ENCODE measurements at places on chromosomes 2 and 18. TPM values are rescaled to one million over a fixed set of nuclear protein-coding genes. Genes with fewer than 3 reads are reported as not detected.
A peak's percentile ranks its signal among the peaks of the same experiment; 100 is the strongest.

- no peak overlapping the region for H3K27ac ChIP-seq
- no peaks in the 10 kb centered on the region for H3K27me3 ChIP-seq
- H3K4me1 ChIP-seq, result no peaks in the 10 kb centered on the region
- no peaks in the 10 kb centered on the region for H3K36me3 ChIP-seq
- DNase-seq, result no peak
- H3K4me3 ChIP-seq, result no peak overlapping the region
Measured at GRCh38 chr18:23209031-23209430, 73.7 kb downstream of the CABLES1 start.

- H3K36me3 ChIP-seq, result no peaks in the 10 kb centered on the region
- H3K27me3 ChIP-seq, result no peaks in the 10 kb centered on the region
- no peak overlapping the region for H3K27ac ChIP-seq
- no peak for DNase-seq
- H3K4me1 ChIP-seq, result no peaks in the 10 kb centered on the region
- no peak overlapping the region for H3K4me3 ChIP-seq
Measured at GRCh38 chr2:166881177-166881576, 7.1 kb upstream of the XIRP2 start.

IL1RL1 gene
- total RNA-seq, result 65.3 TPM

GRCh38 chr2:187509667-187510417 is 44.4 kb downstream of the TFPI start:
- H3K36me3 ChIP-seq, result no peaks in the 10 kb centered on the region
- DNase-seq, result no peak
- no peak overlapping the region for H3K4me3 ChIP-seq
- no peaks in the 10 kb centered on the region for H3K27me3 ChIP-seq
- no peaks in the 10 kb centered on the region for H3K4me1 ChIP-seq

GRCh38 chr2:181074457-181074856 is 94.1 kb downstream of the UBE2E3 start:
- no peak overlapping the region for H3K27ac ChIP-seq
- no peaks in the 10 kb centered on the region for H3K36me3 ChIP-seq
- no peak for DNase-seq
- H3K4me3 ChIP-seq, result no peak overlapping the region

COL3A1 gene
- 86.4 TPM for total RNA-seq

DNA sequence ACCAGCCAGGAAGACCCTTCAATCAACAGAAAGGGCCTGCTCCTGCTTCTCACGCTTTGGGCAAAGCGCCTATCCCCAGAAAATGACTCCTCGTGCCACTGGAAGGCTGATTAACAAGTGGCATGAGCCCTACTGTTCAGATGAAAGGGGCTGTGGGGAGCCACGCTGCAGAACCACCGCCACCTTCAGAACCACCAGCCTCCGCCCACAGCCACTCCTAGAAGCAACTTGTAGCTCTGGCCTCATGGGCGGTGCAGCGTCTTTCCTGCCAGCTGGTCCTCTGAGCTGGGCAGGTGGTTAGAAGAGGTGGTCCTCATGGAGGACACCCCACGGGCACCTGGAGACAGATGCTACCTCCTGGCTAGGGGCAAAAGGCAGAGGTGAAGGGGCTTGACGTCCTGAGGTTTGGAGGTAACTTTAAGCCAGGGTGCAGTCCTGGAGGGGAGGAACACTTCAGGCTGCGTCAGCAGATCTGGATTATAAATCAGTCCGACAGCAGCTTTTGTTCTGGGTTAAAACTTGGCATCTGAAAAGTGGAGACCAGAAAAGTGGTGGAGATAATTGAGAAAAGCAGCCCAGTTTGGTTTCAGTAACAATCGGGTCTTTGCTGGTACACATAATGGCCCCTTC is 861 bp upstream of the SEMA4C start:
- H3K27me3 ChIP-seq, result no peaks in the 10 kb centered on the region
- H3K4me3 ChIP-seq, result peak overlapping the region; percentile 98
- H3K4me1 ChIP-seq, result peaks cover 69% of the 10 kb centered on the region
- H3K36me3 ChIP-seq, result peaks cover 12% of the 10 kb centered on the region

- H3K4me1 ChIP-seq, result peaks cover 53% of the 10 kb centered on the region
- no peaks in the 10 kb centered on the region for H3K27me3 ChIP-seq
- peak overlapping the region; percentile 83 for H3K27ac ChIP-seq
- H3K4me3 ChIP-seq, result no peak overlapping the region
- no peaks in the 10 kb centered on the region for H3K36me3 ChIP-seq
Measured at GRCh38 chr2:55097461-55098410, 47.5 kb upstream of the RTN4 start.

GRCh38 chr2:101829429-101829828 is 131.9 kb downstream of the MAP4K4 start:
- H3K4me3 ChIP-seq, result no peak overlapping the region
- DNase-seq, result no peak
- H3K36me3 ChIP-seq, result peaks cover 5% of the 10 kb centered on the region
- peak overlapping the region; percentile 75 for H3K27ac ChIP-seq
- no peaks in the 10 kb centered on the region for H3K4me1 ChIP-seq

DNA sequence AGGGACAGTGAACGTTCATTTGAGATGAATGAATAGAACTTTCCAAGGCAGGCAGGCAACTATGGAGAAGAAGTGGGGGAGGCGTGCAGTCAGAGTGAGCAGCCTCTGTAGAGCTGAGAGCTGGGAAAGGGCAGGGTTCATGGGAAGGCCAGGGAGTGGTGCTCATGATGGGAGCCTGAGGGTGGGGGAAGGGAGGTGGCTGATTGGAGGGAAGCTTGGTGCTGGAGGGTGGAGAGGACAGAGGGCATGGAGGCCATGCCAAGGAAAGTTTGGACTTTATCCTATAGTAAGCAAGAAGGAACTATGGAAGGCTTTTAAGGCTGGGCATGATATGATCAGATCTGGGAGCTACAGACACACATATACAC is 47.6 kb upstream of the LGALSL start:
- H3K4me1 ChIP-seq, result peaks cover 43% of the 10 kb centered on the region
- H3K27me3 ChIP-seq, result no peaks in the 10 kb centered on the region
- H3K36me3 ChIP-seq, result no peaks in the 10 kb centered on the region
- H3K27ac ChIP-seq, result peak overlapping the region; percentile 4

GRCh38 chr2:221075203-221075602 is 496.9 kb downstream of the EPHA4 start:
- peak overlapping the region; percentile 85 for H3K27ac ChIP-seq
- H3K36me3 ChIP-seq, result no peaks in the 10 kb centered on the region
- peaks cover 3% of the 10 kb centered on the region for H3K4me1 ChIP-seq
- no peak for DNase-seq
- no peaks in the 10 kb centered on the region for H3K27me3 ChIP-seq

GRCh38 chr2:217090024-217090473 is 230.2 kb upstream of the TNP1 start:
- no peak overlapping the region for H3K27ac ChIP-seq
- H3K4me1 ChIP-seq, result no peaks in the 10 kb centered on the region
- H3K36me3 ChIP-seq, result no peaks in the 10 kb centered on the region

ATP6V1C2 gene
- 0.44 TPM for total RNA-seq

- no peak for DNase-seq
- H3K36me3 ChIP-seq, result no peaks in the 10 kb centered on the region
Measured at GRCh38 chr2:54901224-54901986, 148.8 kb downstream of the RTN4 start.

GRCh38 chr2:19900931-19901441 is 797 bp downstream of the TTC32 start:
- H3K36me3 ChIP-seq, result no peaks in the 10 kb centered on the region
- no peaks in the 10 kb centered on the region for H3K27me3 ChIP-seq
- peak overlapping the region; percentile 88 for H3K4me3 ChIP-seq
- peaks cover 48% of the 10 kb centered on the region for H3K4me1 ChIP-seq

- no peak overlapping the region for H3K27ac ChIP-seq
- peaks cover 12% of the 10 kb centered on the region for H3K36me3 ChIP-seq
- DNase-seq, result no peak
- H3K4me1 ChIP-seq, result no peaks in the 10 kb centered on the region
- no peak overlapping the region for H3K4me3 ChIP-seq
Measured at GRCh38 chr18:76353500-76353899, 141.5 kb downstream of the ZNF516 start.

EFR3B gene
- total RNA-seq, result 2.6 TPM

DNA sequence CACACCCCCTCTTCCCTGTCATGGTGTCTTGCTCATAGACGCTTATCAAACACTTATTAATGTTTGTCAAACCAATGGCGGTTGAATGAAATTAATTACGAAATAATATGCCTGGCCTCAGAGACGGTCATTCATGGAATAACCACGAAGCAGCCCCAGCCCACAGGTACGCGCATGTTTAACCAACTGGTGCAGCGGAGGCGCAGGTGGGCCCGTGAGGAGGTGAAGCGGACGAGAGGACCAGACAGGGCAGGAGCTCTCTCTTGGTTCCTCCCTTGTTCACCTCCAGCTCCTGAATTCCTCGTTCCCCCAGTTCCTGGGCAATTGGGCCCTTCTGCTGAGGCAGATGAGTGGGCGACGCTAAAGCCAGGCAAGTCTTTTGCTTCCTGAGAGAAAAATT is 169.8 kb downstream of the TNS1 start:
- H3K36me3 ChIP-seq, result peaks cover 84% of the 10 kb centered on the region
- no peaks in the 10 kb centered on the region for H3K27me3 ChIP-seq
- H3K4me1 ChIP-seq, result peaks cover 99% of the 10 kb centered on the region
- H3K4me3 ChIP-seq, result no peak overlapping the region

- H3K27me3 ChIP-seq, result no peaks in the 10 kb centered on the region
- H3K4me1 ChIP-seq, result no peaks in the 10 kb centered on the region
- H3K4me3 ChIP-seq, result peak overlapping the region; percentile 49
- H3K36me3 ChIP-seq, result peaks cover 11% of the 10 kb centered on the region
- H3K27ac ChIP-seq, result peak overlapping the region; percentile 37
- DNase-seq, result no peak
Measured at GRCh38 chr18:13641551-13642439, 84.6 kb downstream of the FAM210A start.

GRCh38 chr2:18849841-18850578 is 260.6 kb upstream of the NT5C1B start:
- no peak overlapping the region for H3K27ac ChIP-seq
- no peak for DNase-seq
- peaks cover 16% of the 10 kb centered on the region for H3K4me1 ChIP-seq
- no peaks in the 10 kb centered on the region for H3K36me3 ChIP-seq

DNA sequence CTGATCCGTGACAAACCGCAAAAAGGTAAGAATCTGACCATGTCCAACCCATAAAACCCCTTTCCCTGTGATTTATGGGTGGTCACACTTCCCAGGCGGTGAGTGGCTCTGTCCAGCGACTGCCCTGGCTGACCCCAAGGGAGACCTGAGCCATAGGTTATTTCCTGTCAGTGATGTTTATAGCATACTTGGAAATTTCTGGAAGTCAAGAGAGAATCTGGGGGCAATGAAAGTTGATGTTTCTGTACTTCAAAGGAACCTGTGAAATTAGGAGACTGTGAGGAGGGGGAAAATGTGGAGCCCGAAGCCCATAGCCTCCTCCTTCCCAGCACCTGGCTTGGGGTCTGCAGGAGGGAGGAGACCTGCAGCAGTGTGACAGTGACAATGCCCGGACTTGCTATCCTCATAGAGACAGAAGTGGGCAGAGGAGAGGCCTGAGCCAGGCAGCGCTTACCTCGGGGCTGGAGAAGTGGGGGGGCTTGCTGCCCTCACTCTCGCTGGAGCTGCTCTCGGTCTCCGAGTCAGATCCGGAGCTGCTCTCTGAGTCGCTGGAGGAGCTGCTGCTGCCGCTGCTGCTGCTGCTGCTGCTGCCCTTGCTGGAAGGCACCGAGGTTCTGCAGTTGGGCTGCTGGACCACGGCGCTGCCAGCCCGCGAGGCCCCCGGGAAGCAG is 111.3 kb upstream of the REV1 start:
- no peak overlapping the region for H3K27ac ChIP-seq
- H3K4me1 ChIP-seq, result peaks cover 12% of the 10 kb centered on the region
- no peaks in the 10 kb centered on the region for H3K27me3 ChIP-seq
- no peak for DNase-seq

- DNase-seq, result no peak
- no peaks in the 10 kb centered on the region for H3K4me1 ChIP-seq
Measured at GRCh38 chr2:195737511-195738325, 80.7 kb downstream of the SLC39A10 start.

DNA sequence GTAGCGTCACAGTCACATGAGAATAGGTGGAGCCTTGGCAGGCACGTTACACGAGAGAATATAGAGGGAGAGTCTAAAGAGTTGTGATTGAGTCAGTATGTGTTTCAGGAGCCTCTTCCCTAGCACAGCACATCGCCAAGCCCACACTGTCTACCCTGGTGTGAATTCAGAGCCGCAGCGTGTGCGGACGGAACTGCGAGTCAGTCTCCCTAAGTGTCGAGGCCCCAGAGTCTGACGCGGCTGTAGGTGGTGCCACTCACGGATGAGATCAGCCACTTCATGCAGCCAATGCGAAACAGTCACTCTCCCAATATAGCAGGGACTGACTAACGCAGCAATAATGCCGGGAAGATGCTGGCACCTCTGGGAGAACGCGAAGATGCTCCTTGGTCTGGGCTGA is 587.3 kb upstream of the ID2 start:
- H3K4me1 ChIP-seq, result no peaks in the 10 kb centered on the region
- no peaks in the 10 kb centered on the region for H3K36me3 ChIP-seq
- no peak overlapping the region for H3K27ac ChIP-seq

EDAR gene
- not detected for total RNA-seq

- H3K27me3 ChIP-seq, result no peaks in the 10 kb centered on the region
- H3K27ac ChIP-seq, result no peak overlapping the region
- no peaks in the 10 kb centered on the region for H3K36me3 ChIP-seq
- H3K4me3 ChIP-seq, result no peak overlapping the region
Measured at GRCh38 chr2:7022492-7023385, 105.5 kb downstream of the RNF144A start.

DNA sequence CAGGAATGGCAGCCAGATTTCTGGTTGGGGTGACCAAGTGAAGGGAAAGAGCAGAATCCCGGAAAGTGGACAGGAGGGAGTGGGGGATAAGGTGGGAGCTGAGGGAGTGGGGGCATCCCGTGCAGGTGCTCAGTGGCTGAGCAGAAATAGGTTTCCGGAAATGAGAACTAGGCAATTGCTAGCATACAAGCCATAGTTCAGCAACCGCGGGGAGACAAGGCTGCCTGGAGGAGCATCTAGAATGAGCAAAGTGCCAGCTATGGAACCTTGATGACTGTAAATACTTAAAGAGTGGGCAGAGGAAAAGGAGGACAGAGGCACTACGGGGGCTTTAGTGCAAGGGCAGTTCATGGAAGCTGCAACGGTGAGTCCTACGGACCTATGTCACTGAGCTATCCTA is 220.2 kb downstream of the BCL11A start:
- no peaks in the 10 kb centered on the region for H3K4me1 ChIP-seq
- H3K36me3 ChIP-seq, result no peaks in the 10 kb centered on the region
- H3K27me3 ChIP-seq, result no peaks in the 10 kb centered on the region

DNA sequence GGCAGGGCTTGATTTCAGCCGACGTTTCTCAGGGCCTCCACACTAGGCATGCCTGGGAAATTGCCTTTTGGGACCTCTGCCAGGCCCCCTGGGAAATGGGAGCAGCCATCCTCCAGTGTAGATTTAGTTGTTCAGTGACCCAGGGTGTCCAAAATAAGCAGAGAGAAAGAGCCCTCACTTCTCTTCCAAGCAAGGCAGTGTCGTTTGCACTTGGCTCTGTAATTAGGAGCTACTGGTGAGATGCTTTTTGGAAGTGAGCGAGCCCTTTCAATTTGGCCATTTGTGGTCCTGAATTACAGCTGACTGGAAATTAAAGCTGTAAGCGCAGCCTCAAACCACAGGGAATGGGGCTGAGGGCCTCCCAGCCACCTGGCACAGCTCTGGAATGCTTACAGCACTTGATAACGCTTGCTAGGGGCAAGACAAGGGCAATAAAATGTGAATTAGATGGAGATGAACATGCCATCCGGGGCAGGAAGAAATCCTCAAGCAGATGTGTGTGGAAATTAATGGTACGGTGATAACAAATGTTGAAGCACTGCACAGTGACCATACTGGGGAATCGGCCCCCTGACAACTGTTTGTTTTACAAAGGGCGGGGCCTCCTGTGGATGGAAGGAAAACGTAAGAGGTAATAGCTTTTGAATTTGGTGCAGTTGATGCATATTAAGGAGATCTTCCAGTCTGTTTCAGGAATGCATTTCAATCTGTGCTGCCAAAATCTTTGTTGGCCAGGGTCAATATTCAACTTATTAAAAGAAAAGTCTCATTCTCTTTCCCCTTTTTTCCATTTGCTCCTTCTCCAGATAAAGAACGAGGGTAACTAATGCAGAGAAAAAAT is 173.1 kb downstream of the UXS1 start:
- no peaks in the 10 kb centered on the region for H3K36me3 ChIP-seq
- H3K27ac ChIP-seq, result no peak overlapping the region
- no peak for DNase-seq
- no peak overlapping the region for H3K4me3 ChIP-seq

Data from right atrium auricular region (tissue), 2 donors.